ENCODE measurements at places on chromosomes 6 and 20.

- DNase-seq = peak; percentile 51
These were observed 51.1 kb downstream of the TCP11 start for GRCh38 chr6:35089935-35090505.

- DNase-seq = no peak
These were observed 539 bp downstream of the TMEM200A start for GRCh38 chr6:130366107-130367005.

GRCh38 chr6:68080074-68080473 is 555.0 kb upstream of the ADGRB3 start:
- DNase-seq = no peak

DNA sequence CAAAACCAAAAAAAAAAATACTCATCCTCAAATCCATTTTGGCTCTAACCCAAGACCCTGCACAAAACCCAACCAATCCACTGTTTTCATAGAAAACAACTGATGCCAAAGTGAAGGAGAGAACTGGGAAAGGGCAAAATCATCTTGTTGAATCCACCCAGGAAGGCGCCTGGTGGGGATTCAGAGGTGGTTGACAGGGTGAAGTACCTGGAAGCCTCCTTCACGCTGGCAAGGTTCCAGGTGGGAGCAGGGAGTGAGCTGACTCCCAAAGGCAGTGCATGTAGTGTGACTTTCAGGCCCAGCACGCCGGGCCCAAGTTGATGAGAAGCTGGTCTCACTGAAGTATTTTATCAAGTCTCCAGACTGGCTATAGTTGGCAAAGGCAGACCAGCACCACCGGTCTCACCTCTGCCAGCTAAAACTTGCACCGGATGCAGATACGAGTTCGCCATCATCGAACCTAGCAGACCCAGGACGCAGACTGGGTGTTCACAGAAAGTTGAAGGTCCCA is 16.5 kb downstream of the PPP1R10 start:
- no peak for DNase-seq

- no peak for DNase-seq
These were observed 548 bp upstream of the BCAS4 start for GRCh38 chr20:50794181-50794845.

DNA sequence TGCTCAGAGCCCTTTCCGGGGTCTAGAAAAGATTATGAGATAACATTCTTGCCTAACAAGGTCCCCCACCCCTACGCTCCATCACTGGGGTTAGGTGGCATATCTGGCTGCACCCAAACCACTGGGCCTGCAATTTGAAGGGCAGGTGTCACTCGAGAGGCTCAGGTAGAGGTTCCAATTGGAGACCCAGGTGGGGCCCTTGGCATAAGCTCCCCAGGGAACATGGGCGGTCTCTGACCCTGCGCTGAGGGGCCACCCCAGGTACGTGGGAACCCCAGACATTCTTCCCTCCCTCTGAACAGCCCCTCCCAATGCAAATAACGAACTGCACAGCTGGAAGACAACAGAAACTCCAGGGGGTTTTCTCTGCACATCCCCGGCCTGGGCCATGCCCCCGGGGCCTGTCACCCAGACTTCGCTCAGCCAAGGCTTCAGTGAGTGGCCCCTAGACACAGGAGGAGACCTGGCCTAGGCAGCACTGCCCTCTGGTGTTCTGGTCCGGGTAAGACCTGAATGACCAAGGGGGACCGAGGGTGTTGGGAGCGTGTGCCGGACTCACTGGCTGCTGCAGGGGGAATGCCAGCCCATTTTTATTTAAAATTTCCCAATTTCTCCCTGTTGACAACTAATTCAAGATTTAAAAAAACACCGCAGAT is 47.5 kb downstream of the DSTN start:
- no peak for DNase-seq

GRCh38 chr6:11580686-11581405 is 43.3 kb downstream of the TMEM170B start:
- DNase-seq = no peak
